A549 treated with dexamethasone at 1 μM for 4 hours (cell line): ENCODE measurements at places on chromosomes 11 and 22. TPM values are rescaled to one million over a fixed set of nuclear protein-coding genes. Genes with fewer than 3 reads are reported as not detected.

Gene IGSF22
- total RNA-seq = not detected in 5 replicates

Gene SHISA8
- total RNA-seq = 0.07 to 0.31 TPM (median 0.11 TPM) in 5 replicates

Gene SPDYC
- not detected in 5 replicates for total RNA-seq

Gene SLCO2B1
- 3.4 to 4.5 TPM (median 3.5 TPM) in 5 replicates for total RNA-seq

Gene CATSPER1
- 0.61 to 0.99 TPM (median 0.95 TPM) in 5 replicates for total RNA-seq

Gene SLC35E4
- 4.7 to 6.7 TPM (median 5.8 TPM) in 5 replicates for total RNA-seq

Gene DEUP1
- total RNA-seq = not detected in 5 replicates

Gene APOL5
- total RNA-seq = not detected in 5 replicates

Gene CCDC87
- total RNA-seq = 0.39 to 0.75 TPM (median 0.55 TPM) in 5 replicates

Gene KCNJ5
- total RNA-seq = 0.06 to 0.21 TPM in 2 of 5 replicates, not detected in the others

Gene GLYATL2
- total RNA-seq = 0.06 to 0.21 TPM in 2 of 5 replicates, not detected in the others

Gene C11orf52
- total RNA-seq = 0.15 to 0.45 TPM (median 0.26 TPM) in 5 replicates

Gene RAPSN
- 0.15 to 0.32 TPM in 2 of 5 replicates, not detected in the others for total RNA-seq

Gene TRIOBP
- total RNA-seq = 24.9 to 36.3 TPM (median 32.0 TPM) in 5 replicates

Gene MMP12
- total RNA-seq = 0.04 to 0.12 TPM (median 0.08 TPM) in 4 of 5 replicates, not detected in the other

Gene FREY1
- total RNA-seq = 0.34 to 0.98 TPM (median 0.46 TPM) in 4 of 5 replicates, not detected in the other

Gene CRYBB1
- total RNA-seq = not detected in 5 replicates

Gene KIAA1671
- 9.8 to 14.6 TPM (median 13.7 TPM) in 5 replicates for total RNA-seq

Gene KRTAP5-9
- not detected in 5 replicates for total RNA-seq

Gene PAAF1
- 9.9 to 13.5 TPM (median 12.4 TPM) in 5 replicates for total RNA-seq

Gene OR10D3
- total RNA-seq = not detected in 5 replicates

Gene RAB3IL1
- 17.7 to 26.3 TPM (median 21.6 TPM) in 5 replicates for total RNA-seq

Gene ISX
- total RNA-seq = not detected in 5 replicates

Gene FGF4
- total RNA-seq = 0.03 to 0.09 TPM (median 0.04 TPM) in 3 of 5 replicates, not detected in the others

Gene CST6
- total RNA-seq = not detected in 5 replicates

Gene HEPN1
- total RNA-seq = not detected in 5 replicates

Gene CSF2RB
- total RNA-seq = 0.01 TPM in 1 of 5 replicates, not detected in the others

Gene C22orf42
- not detected in 5 replicates for total RNA-seq

Gene TTLL12
- 18.5 to 29.8 TPM (median 28.5 TPM) in 5 replicates for total RNA-seq

Gene SLC22A8
- total RNA-seq = not detected in 5 replicates

Gene MOGAT2
- 0.05 to 0.09 TPM in 2 of 5 replicates, not detected in the others for total RNA-seq

Gene SDHD
- 57.4 to 72.2 TPM (median 63.7 TPM) in 5 replicates for total RNA-seq

Gene BDNF
- total RNA-seq = 7.8 to 9.5 TPM (median 9.1 TPM) in 5 replicates

Gene RTN4RL2
- 41.3 to 86.1 TPM (median 84.7 TPM) in 5 replicates for total RNA-seq

Gene ZP1
- total RNA-seq = 0.15 to 0.28 TPM (median 0.21 TPM) in 4 of 5 replicates, not detected in the other

Gene KRTAP5-4
- not detected in 5 replicates for total RNA-seq

Gene MYEOV
- 104 to 129 TPM (median 116 TPM) in 5 replicates for total RNA-seq

Gene UPK3A
- not detected in 5 replicates for total RNA-seq

Gene RFPL3
- total RNA-seq = not detected in 5 replicates

Gene IL17RA
- 5.3 to 8.0 TPM (median 6.4 TPM) in 5 replicates for total RNA-seq

Gene UBQLN3
- not detected in 5 replicates for total RNA-seq

Gene RAB36
- 6.1 to 8.3 TPM (median 7.7 TPM) in 5 replicates for total RNA-seq

Gene WNT7B
- 34.9 to 53.2 TPM (median 50.1 TPM) in 5 replicates for total RNA-seq

Gene NUP160
- 27.0 to 35.5 TPM (median 33.0 TPM) in 5 replicates for total RNA-seq

Gene YAP1
- total RNA-seq = 49.5 to 82.7 TPM (median 75.4 TPM) in 5 replicates

Gene GDPD4
- total RNA-seq = not detected in 5 replicates

Gene OR51B5
- total RNA-seq = 0.06 TPM in 1 of 5 replicates, not detected in the others

Gene SULT4A1
- 0.07 TPM in 1 of 5 replicates, not detected in the others for total RNA-seq
